Activated CD8-positive, alpha-beta memory T cell treated with anti-CD3 and anti-CD28 coated beads for 48 hours (primary cell): ENCODE measurements at places on chromosomes 12 and 14.

GRCh38 chr14:98935921-98936320 is 336.1 kb downstream of the BCL11B start:
- DNase-seq: no peak

- no peak for DNase-seq
Measured at GRCh38 chr12:89695100-89695499, 13.5 kb downstream of the ATP2B1 start.

DNA sequence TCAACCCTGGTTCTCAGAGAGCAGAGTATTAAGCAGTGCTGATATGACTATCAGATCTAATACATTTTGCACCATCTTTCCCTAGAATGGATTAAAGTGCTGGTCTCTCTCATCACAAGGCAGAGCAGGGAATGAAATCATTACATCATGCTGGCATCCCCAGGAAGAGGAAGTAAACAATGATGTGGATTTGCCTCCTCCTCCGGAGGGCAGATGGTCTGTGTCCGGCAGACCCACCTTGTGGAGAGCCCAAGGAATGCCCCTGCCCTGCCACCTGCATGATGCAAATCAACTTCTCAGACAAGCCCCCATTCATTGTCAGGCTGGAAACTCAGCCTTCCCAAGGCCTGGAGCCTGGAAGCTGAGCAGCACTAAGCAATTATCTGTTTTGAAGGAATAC is 1149.1 kb downstream of the VRK1 start:
- no peak for DNase-seq

DNA sequence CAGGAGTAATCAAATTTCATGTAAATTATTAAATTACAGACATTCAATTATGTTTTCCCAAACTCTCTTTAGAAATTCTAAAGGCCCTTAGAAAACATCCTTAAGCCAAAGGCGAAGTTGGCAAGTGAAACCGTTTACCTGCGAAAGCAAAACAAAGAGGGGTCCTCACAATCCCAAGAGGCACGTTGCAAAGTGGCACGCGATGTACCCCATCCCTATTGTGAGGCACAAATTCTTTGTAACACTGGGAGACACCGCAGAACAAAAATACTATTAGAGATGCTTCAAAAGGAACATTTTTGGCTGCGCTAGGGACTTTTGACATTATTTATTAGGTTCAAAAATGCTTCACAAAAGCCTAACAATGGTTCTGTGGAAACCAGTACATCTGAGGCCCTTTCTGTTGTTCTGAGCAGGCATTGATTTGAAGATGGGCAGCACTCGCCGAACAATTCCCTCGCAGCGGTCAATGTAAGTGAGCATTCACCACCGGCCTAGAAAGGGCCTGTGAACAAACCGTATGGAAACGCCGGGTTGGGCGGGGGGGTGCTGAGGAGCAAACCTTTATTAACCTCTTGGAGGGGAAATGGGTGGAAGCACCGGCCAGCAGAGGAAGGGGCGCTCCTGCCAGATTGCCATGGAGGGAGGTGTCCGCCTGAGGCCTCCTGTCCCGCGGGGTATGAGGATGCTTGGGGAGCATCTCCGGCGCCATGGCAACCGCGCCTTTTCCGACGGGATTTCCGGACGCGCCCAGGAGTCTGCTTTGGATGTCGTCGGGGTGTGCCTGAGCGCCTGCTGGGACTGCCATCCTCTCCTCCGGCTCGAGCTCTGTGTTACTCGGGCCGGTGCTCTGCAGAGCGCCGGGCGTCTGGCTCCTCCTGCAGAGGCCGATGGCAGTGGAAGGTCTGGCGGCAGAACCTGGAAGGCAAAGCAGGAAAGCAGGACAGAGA is 193.9 kb downstream of the C12orf42 start:
- DNase-seq: no peak

DNA sequence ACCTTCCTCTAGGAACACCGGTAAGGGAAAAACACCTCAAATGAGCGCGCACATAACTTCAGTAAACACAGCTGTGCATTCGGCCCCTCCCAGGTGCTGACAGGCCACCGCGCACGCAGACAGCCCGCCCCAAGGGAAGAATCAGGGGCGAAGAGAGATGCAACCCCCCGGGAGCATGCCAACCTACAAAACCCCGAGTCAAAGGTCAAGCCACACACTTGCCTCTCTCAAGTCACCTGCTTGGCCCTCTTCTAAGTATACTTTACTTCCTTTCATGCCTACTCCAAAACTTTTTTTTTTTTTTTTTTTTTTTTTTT is 2.3 kb upstream of the CYP46A1 start:
- DNase-seq: no peak

- DNase-seq: no peak
Measured at GRCh38 chr14:92961567-92961855, 38.6 kb downstream of the CHGA start.

GRCh38 chr14:36579001-36579555 is 3.3 kb downstream of the NKX2-8 start:
- no peak for DNase-seq

GRCh38 chr12:57803319-57803893 is 15.1 kb downstream of the AVIL start:
- DNase-seq: no peak

DNA sequence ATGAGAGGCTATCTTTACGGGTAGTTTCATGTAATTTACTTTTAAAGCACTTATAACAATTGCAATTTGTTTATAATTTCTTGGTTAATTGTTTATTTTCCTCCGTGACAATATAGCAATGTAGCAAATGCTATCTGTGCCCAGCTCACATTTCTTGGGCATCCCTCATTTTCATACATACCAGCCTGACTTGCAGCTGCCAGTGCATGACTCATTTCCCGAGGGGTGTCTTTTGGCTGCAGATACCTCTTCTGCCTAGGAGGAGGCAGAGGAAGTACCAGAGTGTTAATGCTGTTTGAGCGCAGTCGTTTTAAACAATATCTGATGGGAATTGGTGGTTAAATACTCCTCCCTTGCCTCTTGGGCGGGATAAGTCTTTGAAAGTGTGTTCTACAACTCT is 104.2 kb upstream of the ABCD2 start:
- no peak for DNase-seq

DNA sequence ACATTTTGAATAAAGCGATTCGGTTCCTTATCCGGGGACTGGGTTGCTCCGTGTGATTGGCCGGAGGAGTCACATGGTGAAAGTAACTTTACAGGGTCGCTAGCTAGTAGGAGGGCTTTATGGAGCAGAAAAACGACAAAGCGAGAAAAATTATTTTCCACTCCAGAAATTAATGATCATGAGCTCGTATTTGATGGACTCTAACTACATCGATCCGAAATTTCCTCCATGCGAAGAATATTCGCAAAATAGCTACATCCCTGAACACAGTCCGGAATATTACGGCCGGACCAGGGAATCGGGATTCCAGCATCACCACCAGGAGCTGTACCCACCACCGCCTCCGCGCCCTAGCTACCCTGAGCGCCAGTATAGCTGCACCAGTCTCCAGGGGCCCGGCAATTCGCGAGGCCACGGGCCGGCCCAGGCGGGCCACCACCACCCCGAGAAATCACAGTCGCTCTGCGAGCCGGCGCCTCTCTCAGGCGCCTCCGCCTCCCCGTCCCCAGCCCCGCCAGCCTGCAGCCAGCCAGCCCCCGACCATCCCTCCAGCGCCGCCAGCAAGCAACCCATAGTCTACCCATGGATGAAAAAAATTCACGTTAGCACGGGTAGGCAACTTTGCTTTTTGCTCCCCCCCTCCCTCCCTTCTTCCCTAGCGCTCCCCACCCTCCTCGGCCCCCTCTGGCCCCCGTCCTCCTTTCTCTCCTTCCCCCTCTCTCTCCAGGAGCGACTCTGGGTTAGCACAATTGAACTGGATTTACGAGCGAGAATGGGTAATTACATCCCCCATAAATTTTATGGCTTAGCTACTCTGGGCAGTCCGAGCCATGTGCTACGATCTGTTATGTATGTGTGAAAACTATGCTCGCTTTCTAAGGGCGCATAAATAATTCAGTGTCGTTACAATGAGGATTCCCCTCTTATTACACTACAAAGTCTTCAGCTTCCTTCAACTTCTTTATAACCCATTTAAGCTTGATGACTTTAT is at the start of gene HOXC4:
Gene HOXC4 (plus strand): TSS at position 85 of the 991 bp plus-strand sequence. CDS start 88 bp downstream, at position 173.
- no peak for DNase-seq

- DNase-seq: no peak
Measured at GRCh38 chr14:103869406-103870143, 22.2 kb upstream of the PPP1R13B start.

DNA sequence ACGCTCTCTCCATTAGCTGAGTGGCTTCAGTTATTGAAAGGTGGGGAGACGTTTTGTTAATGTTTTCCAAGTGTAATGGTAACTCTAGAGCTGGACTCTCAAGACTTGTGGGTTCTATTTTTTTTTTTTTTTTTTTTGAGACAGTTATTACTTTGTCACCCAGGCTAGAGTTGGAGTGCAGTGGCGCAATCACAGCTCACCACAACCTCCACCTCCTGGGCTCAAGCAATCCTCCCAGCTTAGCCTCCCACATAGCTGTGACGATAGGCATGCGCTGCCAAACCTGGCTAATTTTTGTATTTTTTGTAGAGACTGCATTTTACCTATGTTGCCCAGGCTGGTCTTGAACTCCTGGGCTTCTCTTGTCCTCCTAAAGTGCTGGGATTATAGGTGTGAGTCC is 26.2 kb downstream of the ATF1 start:
- DNase-seq: no peak

DNA sequence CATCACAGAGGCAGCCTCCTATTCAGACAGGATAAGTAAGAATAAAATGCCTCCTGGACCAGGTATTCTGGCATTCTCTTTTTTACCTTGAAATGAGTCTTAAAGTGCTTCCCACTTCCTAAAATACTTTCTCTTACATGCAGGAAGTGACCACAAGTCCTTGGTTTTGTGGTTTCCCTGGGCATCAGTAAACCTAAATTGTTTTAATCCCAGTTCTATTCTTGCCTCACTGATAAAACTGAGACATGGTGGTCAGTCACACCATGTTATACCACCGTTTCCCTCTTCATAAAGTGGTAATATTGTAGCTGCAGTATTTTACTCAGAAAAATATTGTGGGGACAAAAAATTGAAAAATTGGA is 1.2 kb upstream of the SALL2 start:
- no peak for DNase-seq

DNA sequence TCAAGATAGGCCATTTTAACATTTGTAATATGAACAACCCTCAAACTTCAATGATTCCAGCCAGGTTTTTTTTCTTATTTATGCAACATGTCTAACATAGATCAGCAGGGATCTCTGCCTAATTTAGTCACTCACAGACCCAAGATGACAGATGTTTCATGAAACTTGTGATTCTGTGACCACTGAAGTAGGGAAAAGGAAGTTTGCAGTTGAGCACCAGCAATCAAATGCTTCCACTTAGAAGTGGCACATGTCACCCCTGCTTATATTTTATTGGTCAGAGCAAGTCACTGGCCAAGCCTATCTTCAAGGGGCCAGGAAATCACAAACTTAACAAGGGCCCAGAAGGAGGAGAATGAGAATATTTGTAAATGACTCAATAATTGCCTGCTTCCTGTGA is 150.6 kb downstream of the BCAT1 start:
- DNase-seq: no peak
